ENCODE measurements at places on chromosomes 6 and 20.

DNA sequence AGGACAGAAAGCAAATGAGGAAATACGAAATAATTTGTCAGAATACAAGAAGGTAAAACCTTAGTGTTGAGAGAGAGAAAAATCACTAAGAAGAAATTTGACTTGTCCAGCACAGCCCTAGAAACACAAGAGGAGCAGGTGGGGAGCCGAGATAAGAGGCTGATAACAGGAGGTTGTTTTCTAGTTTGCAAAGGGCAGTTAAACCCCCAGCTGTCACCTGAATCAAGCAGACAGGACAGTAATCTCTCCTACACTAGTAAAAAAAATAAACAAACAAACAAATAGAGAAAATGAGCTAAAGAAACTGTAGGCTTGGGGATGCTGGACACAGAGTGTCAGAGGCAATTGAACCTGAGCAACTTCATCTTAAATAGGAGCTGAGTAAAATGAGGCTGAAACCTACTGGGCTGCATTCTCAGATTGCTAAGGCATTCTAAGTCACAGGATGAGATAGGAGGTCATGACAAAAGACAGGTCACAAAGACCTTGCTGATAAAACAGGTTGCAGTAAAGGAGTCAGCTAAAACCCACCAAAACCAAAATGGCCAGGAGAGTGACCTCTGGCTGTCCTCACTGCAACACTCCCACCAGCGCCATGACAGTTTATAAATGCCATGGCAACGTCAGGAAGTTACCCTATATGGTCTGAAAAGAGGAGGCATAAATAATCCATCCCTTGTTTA, 40.4 kb downstream of the FAM184A start:
- DNase-seq, result no peak

GRCh38 chr6:21134356-21134755, 459.2 kb upstream of the SOX4 start:
- no peak for DNase-seq

DNA sequence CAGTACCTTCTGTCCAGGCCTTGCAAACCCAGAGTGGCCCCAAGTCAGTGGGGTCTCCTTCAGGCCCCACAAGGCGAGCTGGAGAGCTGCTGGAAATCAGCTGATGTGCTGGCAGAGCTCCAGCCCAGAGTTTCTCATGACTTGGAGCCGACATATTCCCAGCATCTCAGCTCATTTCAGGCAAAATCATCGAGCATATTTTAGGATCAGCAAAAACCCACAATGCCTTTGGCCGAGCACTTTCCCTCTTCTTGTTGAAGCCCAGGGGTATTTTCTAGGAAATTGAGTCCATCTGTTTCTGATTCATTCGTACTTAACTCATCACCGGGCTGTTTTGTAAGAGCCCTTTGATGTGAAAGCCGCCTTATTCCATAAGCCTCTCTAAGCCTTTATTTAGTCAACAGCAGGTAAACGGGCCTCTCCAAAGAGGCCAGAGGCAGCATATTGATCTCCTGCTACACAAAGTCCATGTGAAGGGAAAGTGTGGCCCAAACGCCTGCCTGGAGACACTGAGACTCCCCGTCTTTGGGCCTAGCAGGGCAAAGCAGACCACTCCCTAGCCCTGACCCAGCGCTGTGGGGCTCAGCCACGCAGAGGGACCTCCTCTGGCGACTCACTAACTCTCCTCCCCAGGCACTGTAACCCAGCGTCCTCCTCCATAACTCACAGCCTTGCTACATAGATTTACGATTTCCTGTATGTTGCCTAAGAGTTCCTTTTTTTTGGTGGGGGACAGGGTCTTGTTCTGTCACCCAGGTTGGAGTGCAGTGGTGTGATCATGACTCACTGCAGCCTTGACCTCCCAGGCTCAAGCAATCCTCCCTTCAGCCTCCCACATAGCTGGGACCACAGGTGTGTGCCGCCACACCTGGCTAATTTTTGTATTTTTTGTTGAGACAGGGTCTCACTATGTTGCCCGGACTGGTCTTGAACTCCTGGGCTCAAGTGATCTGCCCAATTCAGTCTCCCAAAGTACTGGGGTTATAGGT, 12.1 kb upstream of the C20orf203 start:
- no peak for DNase-seq

GRCh38 chr6:32807020-32807580, 9.7 kb downstream of the HLA-DOB start:
- DNase-seq, result peak; percentile 17

DNA sequence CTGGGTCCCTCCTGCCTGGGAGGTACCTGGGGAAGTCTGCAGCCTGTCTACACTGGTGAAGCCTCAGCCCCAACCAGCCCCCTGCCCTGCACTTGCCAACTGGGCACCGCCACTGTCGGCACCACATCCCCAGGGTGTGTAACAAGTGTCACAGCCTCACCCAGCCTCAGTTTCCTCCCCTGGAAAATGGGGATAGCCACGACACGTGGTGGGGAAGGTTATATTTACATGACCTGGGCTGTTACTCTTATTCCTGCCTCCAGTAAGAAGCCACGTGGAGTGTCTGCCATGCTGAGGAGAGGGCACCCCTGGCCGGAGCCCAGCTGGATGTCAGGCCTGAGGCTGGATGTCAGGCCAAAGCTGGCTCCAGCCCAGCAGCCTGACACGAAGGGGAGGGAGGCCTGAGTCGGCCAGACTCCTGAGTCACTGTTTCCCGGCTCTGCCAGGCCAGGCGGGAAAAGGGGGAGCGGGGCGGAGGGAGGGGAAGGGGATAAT, 44.9 kb downstream of the SNAI1 start:
- no peak for DNase-seq

DNA sequence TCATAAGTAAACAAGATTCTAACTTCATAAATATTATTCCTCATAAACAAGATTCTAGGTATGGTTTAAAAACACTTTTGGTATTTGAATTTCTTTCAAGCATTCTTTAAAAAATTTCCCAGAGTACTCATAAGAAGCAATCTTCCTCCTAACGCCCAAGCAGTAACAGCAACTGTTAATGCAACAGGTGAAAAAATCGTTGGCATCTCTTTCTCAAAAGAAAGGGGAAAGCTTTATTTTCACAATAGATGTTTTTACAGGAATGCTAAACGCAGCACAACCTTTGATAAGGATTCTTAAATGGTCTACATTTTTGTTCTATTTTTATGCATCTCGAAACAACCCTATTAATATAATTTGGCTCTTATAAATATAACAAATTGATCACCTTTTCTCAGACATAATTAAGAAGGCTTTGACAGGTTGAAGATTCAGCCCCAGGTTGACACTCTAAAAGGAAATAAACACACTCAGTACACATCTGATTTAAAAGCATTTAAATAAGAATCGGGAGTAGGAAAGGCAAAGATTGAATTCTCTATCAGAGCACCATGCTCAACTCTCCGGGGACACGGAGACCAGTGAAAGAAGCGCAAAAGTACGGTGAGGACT, 634 bp downstream of the AHI1 start:
- no peak for DNase-seq

DNA sequence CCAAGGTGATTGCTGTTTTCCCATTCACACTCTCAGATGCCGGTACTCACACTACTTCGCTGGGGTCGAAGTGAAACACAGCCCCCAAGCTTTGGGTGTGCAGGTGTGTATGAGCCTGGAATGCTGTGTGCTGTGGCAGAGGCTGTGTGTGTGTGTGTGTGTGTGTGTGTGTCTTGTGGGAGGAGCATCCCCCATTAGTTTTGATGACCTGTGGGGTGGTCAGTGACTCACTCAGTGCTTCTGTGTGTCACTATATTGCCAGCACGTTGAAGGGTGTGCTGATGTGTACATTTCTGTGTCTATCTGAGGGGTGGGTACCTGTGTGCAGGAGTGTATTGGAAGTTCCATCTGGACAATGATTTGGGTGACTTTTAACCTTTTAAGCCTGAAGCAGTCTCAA, 5.0 kb upstream of the SLC12A5 start:
- DNase-seq, result no peak

DNA sequence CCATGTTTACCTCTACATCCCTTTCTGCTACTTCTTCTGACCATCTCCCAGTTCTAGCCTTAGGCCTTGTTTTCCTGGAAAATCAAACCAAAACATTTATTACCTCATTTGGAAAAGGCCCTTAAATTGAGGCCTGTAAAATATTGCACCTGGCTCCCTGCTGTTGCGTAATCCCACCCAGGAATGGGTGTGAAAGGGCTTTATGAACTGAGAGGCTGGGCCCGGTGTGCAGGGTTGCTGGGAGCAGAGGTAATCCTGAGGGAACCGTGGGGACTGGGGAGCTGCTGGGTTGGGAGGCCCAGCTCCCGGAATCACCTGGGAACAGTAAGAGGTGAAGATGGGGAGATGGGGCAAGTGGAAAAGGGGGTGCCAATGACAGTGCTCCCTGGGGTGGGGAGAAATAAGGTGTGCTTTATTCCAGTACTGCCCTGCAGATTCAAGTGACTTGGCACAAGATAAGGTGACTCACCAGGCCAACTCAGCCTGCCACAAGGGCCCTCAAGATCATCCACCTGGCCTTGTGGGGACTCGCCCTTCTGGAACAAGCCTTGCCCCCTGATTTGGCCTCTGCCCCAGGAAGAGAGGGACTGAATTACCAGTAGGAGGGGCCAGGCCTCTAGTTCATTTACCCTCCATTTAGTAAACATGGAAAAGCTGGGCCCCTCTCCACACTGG, 44.2 kb downstream of the KCNK5 start:
- no peak for DNase-seq

DNA sequence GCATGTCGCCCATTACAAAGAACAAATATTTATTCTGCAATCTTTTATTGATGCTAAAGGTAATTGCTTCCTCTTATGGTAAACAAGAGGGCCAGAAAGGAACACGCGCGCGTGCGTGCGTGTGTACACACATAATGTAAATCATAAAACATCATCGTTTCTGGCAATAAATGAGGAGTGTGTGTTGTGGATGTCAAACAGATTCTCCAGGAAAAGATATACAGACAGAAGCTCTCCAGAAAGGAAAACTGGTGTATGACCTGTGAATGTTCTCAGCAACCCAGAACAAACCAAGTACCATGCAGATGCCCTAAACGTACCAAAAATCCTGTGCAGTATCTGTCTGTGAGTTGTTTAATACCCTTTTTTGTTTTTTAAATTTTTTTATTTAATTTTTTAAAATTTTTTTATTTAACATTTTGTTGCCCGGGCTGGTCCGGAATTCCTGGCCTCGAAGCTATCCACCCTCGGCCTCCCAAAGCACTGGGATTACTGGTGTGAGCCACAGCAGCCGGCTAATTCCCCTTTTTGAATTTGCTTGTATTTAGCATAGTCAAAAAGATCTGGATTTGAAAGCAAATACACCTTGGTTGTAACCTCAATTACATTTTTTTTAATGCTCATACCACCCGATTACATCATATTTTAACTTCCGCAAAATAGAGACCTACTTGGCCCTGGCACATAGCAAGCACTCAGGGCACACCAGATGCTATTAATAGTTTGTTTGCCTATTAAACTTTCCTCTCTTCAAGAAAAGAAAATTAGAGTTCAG, 909 bp upstream of the NUDT3 start:
- DNase-seq, result peak; percentile 5

- no peak for DNase-seq
Observed at GRCh38 chr20:8246716-8247115, 114.7 kb downstream of the PLCB1 start.

GRCh38 chr6:39638126-39638822, 86.9 kb downstream of the KIF6 start:
- no peak for DNase-seq

- no peak for DNase-seq
Observed at GRCh38 chr6:143078468-143079324, 18.0 kb downstream of the AIG1 start.

DNA sequence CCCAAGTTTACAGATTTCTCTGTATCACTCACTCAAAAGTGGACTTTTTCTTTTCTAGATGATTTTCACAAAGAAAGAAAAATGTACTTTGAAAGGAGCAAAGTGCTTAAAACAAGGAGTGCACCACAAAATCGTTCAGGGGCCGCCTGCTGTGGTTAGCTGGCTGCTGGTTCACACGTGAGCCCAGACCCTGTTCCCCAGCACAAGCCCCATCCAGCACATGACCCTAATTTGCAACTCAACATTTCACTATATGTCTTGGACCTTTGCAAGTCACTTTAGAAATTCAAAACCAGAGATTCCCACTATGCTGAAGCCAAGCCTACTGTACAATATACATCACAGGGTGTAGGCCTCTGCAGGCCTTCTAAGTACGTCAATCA, 95.5 kb upstream of the NHSL1 start:
- DNase-seq, result no peak

DNA sequence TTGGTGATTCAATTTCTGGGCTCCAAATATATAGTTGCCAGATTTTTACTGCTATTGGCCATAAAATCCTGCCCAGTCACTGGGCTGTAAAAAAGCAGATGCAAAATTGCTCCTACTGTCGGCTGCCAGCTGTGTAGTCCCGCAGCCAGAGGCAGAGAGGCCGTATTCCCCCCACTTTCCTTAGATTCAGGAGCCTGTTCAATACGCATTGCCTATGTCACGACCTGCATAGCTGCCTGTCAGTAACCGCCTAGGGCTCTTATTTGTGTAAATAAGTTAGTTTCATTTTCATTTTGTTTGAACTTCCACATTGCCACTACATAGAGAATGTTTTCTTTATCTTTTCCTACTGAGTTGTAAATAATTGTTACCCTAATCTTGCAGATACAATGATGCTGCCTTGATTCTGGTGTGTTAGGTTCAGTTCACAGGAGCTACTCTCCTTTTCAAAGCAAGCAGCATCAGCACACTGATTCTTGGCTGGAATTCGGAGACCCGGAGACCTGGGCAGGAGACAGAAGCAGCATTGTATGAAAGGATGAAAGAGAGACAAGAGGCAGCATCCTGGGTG, 46.0 kb upstream of the UST start:
- DNase-seq, result no peak

- DNase-seq, result no peak
Observed at GRCh38 chr6:2560140-2560818, 190.4 kb downstream of the MYLK4 start.

DNA sequence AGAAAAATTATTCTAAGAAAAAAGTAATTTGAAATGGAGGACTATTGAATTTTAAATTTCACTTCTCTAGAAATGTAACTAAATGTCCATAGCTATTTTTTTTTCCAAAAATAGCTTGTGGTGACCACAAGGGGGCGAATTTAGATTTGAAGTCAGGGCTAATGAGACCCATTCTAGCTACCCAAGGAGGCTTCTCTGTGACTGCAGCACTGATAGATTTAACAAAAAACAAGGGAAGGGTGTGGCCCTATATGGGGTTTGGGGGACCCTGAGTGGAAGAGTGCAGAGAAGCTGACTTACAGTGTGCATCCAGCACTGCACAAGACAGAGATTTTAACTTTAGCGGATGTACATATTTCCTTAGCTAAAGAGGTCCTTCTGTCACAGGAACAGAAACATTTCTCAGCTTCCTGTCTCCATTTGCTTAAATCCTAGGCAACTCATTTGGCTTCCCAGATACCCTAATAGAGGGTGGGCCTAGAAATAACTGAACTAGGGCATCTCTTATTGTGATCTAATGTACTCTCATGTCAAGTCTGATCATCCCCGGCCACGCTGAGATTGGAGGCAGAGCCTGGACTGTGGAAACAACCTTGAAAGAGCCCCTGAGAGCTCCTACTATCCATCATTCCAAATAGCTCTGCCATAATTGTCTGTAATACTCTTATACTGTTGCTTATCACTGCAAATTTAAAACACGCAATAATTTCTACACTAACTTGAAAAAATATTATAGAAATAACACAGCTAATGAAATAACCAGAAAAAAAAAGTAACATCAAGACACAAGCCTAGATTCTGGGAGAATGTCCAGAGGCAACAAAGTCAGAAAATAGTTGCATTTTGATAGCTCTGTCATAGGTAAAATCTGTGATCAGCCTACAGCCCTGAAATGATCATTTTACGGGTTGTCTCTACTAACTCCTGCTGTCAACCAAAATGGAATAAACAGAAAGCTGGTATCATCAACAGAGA, 93.6 kb downstream of the SNAP91 start:
- DNase-seq, result no peak

Measured in T-helper 2 cell (primary cell).